Keratinocyte (primary cell): ENCODE measurements at places on chromosomes 5 and 9. TPM values are rescaled to one million over a fixed set of nuclear protein-coding genes. Genes with fewer than 3 reads are reported as not detected.

The IFNA7 gene
- polyA plus RNA-seq: not detected in 3 replicates

The SLC22A4 gene
- 1.00 to 1.5 TPM (median 1.4 TPM) in 3 replicates for polyA plus RNA-seq

The ANKRD33B gene
- 0.97 to 2.0 TPM (median 1.9 TPM) in 3 replicates for polyA plus RNA-seq

The TEX48 gene
- not detected in 3 replicates for polyA plus RNA-seq

The SH3PXD2B gene
- 17.3 to 17.9 TPM (median 17.6 TPM) in 3 replicates for polyA plus RNA-seq

The CCDC107 gene
- 10.5 to 14.3 TPM (median 14.1 TPM) in 3 replicates for polyA plus RNA-seq

The DNM1 gene
- 0.25 to 0.34 TPM (median 0.31 TPM) in 3 replicates for polyA plus RNA-seq

The TXN gene
- polyA plus RNA-seq: 768 to 1,127 TPM (median 845 TPM) in 3 replicates

The EDIL3 gene
- 0.08 to 0.63 TPM (median 0.34 TPM) in 3 replicates for polyA plus RNA-seq

The FKBP15 gene
- polyA plus RNA-seq: 22.4 to 31.4 TPM (median 22.7 TPM) in 3 replicates

The TXNDC8 gene
- polyA plus RNA-seq: not detected in 3 replicates

The PTGR1 gene
- polyA plus RNA-seq: 45.1 to 66.0 TPM (median 65.6 TPM) in 3 replicates

The CDHR2 gene
- 0.01 TPM in 2 of 3 replicates, not detected in the other for polyA plus RNA-seq

The DNAJC25 gene
- 4.0 to 7.3 TPM (median 4.7 TPM) in 3 replicates for polyA plus RNA-seq

The AIF1L gene
- polyA plus RNA-seq: 1.0 to 2.6 TPM (median 1.5 TPM) in 3 replicates

The SPATA31C1 gene
- polyA plus RNA-seq: not detected in 3 replicates

The MUSK gene
- 0.03 TPM in 1 of 3 replicates, not detected in the others for polyA plus RNA-seq

The KCNV2 gene
- not detected in 3 replicates for polyA plus RNA-seq

- DNase-seq: no peak
These were observed 8.0 kb downstream of the LHX6 start for GRCh38 chr9:122220673-122221182.

GRCh38 chr9:116134975-116135374 lies 18.6 kb upstream of the PAPPA start:
- no peak for DNase-seq

DNA sequence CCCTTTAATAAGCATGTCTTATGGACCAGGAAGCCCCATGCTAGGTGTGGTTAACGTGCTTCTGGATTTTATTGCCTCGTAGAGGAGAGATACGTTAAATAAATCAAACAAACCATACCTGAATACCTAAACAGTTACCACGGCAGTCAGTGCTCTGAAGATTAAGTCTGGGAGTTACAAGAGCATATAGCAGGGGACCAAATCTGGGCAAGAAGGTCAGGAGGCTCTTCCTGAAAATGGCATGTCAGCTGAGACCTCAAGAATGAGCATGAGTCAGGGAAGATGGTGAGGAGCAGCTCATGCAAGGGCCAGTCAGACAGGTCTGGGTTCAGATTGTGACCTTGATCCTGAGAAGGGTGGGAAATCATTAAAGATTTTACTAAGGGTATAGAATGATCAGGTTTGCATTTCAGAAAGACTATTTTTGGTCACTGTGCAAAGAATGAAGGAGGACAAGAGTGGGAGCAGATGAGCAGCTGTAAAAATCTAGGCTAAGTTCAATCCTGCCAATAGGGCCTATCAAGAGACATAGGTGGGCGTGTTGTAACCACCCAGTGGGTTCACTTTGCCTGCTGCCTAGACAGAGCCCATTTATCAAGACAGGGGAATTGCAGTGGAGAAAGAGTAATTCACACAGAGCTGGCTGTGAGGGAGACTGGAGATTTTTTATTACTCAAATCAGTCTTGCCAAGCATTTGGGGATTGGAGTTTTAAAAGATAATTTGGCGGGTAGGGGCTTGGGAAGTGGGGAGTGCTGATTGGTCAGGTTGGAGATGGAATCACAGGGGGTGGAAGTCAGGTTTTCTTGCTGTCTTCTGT lies 4.8 kb upstream of the ZNF366 start:
- DNase-seq: no peak

GRCh38 chr5:6710551-6711318 lies 2.5 kb upstream of the TENT4A start:
- DNase-seq: no peak

- DNase-seq: no peak
These were observed 122.9 kb upstream of the IL12B start for GRCh38 chr5:159453209-159453608.

DNA sequence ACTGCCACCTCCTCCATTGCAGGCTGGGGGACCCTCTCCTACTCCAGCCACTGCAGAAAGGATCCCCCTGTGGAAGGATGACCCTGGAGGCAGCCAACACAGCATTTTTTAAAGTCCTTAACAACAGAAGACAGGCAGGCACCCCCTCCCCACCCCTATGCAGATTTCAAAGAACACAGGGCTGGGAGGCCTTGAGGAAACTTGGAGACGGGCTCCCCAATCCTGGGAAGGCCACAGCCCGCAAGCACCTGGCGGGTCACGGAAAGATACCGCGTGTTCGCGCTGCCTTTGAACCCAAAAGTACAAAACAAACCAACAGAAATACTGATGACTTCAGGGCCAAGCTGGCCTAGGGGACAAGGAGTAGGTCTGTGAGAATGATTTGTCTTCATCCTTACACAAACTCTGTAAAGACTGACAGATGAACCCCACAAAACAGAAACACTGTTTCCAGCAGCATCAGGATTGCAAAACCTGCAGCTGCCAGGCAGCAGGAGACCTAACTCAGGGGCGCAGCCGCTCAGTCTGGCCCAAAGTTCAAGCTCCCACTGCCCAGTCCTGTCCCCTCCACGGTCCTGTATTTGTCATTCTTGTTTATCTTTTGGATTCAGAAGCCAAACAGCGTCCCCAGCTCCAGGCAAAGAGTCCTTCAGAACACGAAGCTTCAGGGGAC lies 13.8 kb downstream of the VAV2 start:
- DNase-seq: no peak

DNA sequence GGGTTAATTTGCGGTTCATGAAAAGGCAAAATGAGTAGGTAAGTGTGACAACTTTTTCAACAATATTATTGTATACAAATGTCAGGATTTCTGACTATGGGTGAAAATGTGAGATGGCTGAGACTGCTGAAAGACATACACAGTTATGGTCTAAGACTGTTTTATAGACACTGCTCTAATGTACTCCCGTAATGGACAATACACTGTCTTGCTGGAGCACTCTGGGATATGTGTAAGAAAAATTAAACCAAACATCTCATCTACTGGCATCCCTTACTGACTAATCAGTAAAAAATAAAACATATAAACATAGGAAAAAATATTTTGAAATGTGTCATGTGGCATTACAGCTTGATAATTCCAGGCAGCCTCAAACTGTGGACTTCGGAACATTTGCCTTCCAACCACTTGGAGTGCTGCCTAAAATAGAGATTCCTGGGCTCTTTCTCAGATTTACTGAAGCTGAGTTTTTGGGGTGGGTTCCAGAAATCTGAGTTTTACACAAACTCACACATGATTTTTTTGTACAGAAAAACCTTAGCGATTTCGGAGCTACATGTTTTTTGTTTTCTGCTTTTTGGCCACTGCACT lies 233.9 kb upstream of the TBCA start:
- no peak for DNase-seq

GRCh38 chr9:69535286-69535832 lies 136.8 kb downstream of the APBA1 start:
- DNase-seq: no peak

- no peak for DNase-seq
These were observed 136.9 kb downstream of the ARHGAP26 start for GRCh38 chr5:142906863-142907671.

- no peak for DNase-seq
These were observed 174.5 kb upstream of the SLC12A2 start for GRCh38 chr5:127909066-127909465.

DNA sequence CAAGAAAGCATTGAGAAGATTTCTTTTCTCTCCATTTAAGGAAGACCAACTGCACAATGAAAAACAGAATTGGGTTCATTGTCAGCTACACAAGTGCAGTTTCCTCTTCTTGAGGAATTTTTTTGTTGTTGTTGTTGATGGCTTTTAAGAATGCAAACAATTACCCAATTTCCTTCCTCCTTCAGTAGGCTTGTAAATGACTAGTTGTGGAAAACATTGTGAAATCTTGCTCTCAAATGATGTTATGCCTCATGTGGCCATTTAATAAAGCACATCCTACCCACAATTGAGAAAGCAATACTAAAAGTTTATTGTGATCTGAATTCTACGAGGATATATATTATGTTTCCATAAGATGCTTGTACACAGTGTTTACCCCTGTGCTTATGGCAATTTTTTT lies 171.6 kb downstream of the FAM174A start:
- DNase-seq: no peak

DNA sequence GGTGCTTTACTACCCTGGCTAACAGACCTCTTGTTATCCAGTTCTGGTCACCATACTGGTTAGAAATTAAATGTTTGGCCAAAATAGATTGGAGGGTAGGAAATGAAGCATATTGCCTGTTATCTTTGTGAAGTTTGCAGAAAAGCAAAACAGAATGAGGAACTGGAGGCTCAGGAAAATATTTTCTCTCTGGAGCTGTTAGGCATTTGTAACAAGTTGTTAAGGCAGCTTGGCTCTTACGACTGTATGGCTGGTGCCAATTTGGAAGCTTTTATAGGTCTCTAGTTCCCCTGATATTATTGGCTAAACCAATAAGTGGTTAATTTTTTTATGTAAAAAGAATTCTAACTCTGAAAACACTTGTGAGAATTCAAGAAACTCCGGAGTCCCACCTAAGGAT lies 35.8 kb downstream of the CDH6 start:
- DNase-seq: no peak

DNA sequence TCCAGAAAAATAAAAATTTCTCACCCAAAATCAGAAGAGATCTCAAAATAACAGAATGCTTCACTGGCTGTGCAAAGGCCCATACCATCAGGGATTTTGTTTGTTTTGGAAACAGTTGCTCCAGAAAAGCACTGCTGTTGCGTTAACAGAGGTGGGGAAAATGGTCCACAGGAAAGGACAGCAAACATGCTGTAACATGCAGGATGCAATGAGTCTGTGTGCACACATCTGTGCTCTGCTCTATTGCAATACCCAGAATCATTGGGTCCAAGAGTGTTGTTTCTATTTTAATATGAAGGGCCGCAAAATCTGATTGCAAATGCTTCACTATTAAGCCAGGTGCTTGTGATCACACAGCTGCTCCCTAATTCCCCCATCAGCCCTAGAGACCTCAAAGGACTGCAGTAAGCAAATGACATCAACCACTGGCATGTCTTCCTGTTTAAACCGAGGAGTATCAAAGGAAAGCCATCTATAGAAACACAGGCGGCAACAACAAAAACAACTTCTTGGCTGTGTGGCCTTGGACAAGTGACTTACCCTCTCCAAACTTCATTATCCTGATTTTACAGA lies 141.0 kb downstream of the DCP2 start:
- no peak for DNase-seq

- no peak for DNase-seq
These were observed 85.6 kb downstream of the C5orf15 start for GRCh38 chr5:133882846-133883245.

- DNase-seq: no peak
These were observed 199.2 kb downstream of the ADAMTSL1 start for GRCh38 chr9:18673179-18673578.

GRCh38 chr9:107755246-107755645 lies 265.7 kb upstream of the KLF4 start:
- DNase-seq: peak; percentile 84

DNA sequence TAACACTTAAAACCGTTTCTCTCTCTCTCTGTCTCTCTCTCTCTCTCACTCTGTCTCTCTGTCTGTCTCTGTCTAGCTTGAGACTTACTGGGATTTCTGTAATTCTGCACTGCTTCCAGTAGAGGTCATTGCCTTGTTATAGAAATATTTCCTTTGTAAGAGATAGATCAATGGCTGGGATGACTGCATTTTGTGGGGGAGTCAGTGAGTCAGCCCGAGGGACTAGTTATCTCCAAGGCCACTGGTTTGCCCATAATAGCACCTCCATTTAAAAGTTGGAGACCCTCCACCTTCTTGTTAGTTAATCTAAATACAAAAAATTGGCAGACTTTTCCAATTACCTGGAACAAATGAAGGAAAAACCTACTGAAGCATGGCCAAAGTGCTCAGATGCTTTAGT lies 547.2 kb downstream of the LRRC70 start:
- no peak for DNase-seq

DNA sequence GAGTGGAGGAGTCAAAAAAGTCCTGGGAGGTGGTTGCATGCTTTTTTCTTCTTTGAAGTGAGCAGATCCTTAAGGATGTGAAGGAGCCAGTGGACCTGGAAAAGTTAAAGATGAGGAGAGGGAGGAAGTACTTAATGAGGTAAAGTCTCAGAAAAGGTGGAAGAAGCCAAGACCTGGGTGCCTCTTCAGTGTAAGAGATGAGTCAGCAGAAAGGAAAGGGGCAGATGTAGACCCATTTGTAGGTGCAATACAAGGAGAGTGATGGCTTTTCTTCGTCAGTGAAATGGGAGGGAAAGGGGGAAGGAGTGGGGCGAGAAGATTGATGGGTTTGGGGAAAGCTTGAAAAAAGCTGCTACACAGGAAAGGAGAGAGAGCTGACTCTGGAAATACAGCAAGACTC lies 82.9 kb downstream of the ANGPTL2 start:
- DNase-seq: no peak

DNA sequence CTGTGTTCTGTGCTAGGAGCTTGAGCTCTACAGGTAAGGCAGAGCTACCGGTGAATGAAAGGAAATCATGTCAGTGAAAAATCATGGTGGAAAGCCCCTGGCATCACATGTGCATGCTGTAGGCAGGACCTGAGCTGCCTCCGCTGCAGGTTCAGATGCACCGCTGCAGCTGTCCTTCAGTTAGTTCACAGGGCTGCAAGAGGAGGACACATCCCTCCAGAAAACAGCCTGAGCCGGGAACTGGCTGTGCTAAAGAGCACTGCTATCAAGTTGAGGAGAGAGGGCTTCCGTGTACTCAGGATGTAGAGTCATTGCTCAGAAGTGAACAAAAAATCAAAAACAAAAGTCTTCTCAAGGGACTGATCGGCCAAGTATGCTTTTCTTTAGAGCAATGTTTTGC lies 138.6 kb downstream of the ERCC6L2 start:
- no peak for DNase-seq

DNA sequence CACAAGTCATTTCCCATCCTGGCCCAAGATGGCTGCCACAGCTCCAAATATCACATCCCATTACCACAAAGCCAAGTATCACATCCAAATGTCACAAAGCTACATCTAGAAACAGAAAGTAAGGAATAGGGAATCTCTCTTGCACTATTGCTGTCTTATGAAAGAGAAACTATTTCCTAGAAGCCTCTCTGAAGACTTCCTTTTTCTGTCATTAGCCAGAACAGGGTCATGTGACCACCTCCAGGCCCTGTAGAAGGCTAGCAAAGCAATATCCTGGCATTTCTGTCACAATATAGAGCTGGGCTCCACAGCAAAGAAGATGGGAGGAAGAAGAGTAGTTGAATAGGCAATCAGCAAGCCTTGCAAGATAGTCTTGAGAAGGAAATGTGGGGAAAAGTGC lies 99.2 kb downstream of the SH3TC2 start:
- no peak for DNase-seq

DNA sequence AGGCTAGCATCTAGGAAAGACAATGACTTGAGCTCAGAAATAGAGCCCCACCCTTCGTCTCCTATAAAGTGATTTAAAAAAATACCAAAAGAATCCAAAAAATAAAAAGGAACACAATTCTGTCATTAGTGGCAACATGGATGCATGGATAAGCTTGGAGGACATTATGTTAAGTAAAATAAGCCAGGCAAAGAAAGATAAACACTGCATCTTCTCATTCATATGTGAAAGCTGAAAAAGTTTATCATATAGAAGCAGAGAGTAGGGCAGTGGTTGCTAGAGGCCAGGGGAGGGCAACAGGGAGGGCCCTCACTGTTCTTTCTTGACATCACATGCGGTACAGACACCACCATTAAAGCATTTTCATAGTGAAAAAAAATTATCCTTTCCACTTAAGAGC lies 220.9 kb upstream of the TRPC7 start:
- no peak for DNase-seq

GRCh38 chr9:107875571-107875980 lies 386.0 kb upstream of the KLF4 start:
- DNase-seq: no peak
